ENCODE measurements at places on chromosomes 5 and 9.
A peak's percentile ranks its signal among the peaks of the same experiment; 100 is the strongest.

- no peak for DNase-seq
Measured at GRCh38 chr9:118023644-118024043, 319.4 kb downstream of the TLR4 start.

GRCh38 chr9:107090218-107090617, 192.9 kb upstream of the RAD23B start:
- DNase-seq, result no peak

DNA sequence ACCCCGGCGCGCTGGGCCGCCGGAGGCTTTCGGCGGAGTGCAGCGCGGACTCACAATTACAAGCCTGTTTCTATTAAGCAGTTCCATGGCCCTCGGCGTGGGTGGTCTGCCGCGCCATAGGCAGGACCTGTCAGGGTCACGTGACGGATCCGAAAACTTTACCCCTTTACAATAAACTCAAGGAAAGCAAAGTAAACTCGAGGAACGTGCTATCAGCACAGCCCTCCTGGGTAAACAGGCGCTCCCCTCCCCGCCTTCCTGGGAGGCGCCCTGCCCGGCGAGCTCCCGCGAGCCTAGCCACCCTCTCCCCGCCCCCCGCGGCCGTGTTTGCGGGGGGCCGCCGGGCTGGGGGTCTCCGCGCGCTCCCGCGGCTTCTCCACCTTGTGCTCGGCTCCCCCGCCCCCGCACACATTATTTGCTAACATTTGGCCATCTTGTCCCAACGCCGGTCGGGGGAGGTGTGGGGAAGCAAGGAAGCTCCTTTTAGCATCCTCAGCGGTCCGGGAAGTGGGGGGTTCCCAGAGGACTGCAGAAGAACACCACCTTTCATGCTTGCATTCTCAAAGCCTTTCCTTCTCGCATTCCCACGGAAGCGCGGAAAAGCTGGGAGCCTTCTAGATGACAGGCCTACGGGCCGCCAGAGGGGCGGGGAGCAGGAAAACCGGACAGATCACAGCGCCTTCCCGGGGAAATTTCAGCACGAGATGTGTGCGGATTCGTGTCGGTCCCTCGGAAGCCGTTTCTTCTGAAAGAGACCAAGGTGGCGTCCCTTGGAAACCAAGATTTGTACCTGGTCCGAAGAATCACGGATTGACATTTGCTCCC, at the start of gene PTCH1:
PTCH1 (minus strand) TSS at position 238 of the 825 bp plus-strand sequence.
- peak; percentile 55 for DNase-seq

GRCh38 chr9:110752766-110753165, 84.2 kb downstream of the MUSK start:
- no peak for DNase-seq

- no peak for DNase-seq
Measured at GRCh38 chr5:126981222-126981621, 49.1 kb downstream of the MARCHF3 start.

GRCh38 chr9:93952784-93953495, 2.2 kb downstream of the BARX1 start:
- no peak for DNase-seq

GRCh38 chr5:146078566-146078965, 26.8 kb downstream of the PLAC8L1 start:
- no peak for DNase-seq

GRCh38 chr5:159405611-159406031, 75.3 kb upstream of the IL12B start:
- DNase-seq, result no peak

GRCh38 chr5:135423846-135424168, 23.3 kb downstream of the DCANP1 start:
- DNase-seq, result no peak

GRCh38 chr5:177994063-177994462, 2.0 kb downstream of the PROP1 start:
- DNase-seq, result no peak

DNA sequence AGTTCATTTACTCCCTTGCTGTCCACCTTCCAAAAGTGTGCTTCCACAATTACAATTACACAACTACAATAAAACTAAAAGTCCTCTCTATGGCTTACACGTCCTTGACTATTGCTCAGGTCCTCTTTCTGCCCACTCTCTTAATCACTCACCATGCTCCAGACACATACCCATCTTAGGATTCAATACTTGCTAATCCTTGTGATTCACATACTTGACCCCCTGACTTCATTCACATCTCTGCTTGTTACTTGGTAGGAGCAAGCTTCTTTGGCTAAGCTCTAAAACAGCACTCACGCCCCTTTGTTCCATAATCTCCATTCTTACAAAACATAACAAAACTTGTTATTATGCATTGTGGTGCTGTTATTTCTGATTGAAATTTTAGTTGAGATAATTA, 215.8 kb downstream of the EDIL3 start:
- no peak for DNase-seq

- no peak for DNase-seq
Measured at GRCh38 chr5:164204338-164204946, 699.0 kb downstream of the MAT2B start.

GRCh38 chr5:57244331-57244730, 70.5 kb downstream of the GPBP1 start:
- DNase-seq, result no peak

GRCh38 chr5:74293182-74293581, 347.3 kb downstream of the ENC1 start:
- DNase-seq, result no peak

GRCh38 chr5:76684756-76685519, 31.0 kb upstream of the F2R start:
- DNase-seq, result no peak

DNA sequence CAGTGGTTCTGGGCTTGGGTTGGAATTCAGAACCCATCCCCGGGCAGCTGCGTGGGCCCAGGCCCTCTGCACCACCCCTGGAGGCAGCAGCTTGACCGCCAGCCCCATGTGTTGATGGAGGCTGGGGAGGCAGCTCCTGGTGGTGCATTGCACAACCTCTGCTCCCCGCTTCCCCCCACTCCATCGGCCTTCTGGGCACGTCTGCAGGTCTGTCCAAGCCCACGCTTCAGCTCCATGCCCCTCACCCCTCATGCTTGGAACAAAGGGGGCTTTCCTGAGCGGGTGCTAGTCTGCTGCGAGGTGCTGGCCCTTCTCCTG, 1.4 kb downstream of the NCS1 start:
- no peak for DNase-seq

DNA sequence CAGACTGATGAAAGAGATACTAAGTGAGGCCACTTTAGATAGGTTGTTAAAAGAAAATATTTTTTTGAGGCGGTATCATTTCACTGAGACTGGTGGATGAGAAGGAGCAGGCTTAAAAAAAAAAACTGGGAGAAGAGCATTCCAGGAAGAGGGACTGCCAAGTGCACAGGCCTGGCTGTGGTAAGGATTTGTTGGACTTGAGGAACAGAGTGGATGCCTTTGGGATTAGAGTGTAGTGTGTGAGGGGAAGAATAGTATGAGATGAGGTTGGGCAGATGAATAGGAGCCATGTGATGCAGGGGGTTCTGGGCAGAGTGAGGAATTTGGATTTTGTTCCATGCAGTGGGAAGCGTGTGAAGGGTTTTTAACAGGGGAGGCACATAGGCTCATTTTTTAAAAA, 57.9 kb downstream of the PBX3 start:
- DNase-seq, result no peak

All from caudate nucleus (tissue), 63 donors.